ENCODE measurements at places on chromosomes 1 and 21.

- DNase-seq = no peak
Measured at GRCh38 chr1:54309631-54310366, 96.4 kb downstream of the SSBP3 start.

DNA sequence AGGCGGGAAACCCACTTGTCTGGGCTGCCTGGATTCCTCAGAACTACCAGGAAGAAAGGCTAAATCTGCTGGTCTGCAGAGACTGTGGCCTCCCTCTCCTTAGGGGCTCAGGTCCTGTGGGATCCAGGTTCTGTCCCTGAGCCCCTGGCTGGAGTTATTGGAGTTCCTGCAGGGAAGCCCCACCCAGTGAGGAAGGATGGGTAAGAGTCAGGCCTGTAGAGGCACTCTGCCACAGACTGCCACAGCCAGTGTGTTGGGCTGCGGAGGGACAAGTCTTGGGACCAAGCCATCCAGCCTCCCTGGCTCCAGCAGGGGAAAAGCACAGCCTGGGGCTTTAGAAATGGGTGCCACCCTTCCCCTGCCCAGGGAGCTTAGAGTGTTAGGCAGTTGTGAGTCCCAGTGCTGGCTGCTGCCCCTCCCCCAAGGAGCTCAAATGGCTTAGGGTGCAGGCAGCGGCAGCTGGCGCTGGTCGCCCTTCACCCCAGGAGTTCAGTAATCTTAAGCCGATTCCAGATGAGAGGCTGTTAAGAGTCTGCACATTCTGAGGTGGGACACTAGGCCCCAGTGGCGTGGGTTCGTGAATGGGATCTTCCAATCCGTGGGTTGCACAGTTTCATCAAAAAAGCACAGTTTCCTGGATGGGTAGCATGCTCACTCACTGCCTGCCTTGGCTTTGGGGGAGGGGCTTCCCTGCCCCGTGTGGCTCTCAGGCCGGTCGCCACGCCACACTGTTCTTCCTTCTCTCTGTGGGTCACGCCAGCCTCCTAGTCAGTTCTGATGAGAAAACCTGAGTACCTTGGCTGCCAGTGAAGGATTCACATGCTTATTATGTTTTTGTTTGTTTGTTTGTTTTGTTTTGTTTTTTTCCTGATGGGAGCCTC is 57.6 kb upstream of the FMO3 start:
- DNase-seq = no peak

DNA sequence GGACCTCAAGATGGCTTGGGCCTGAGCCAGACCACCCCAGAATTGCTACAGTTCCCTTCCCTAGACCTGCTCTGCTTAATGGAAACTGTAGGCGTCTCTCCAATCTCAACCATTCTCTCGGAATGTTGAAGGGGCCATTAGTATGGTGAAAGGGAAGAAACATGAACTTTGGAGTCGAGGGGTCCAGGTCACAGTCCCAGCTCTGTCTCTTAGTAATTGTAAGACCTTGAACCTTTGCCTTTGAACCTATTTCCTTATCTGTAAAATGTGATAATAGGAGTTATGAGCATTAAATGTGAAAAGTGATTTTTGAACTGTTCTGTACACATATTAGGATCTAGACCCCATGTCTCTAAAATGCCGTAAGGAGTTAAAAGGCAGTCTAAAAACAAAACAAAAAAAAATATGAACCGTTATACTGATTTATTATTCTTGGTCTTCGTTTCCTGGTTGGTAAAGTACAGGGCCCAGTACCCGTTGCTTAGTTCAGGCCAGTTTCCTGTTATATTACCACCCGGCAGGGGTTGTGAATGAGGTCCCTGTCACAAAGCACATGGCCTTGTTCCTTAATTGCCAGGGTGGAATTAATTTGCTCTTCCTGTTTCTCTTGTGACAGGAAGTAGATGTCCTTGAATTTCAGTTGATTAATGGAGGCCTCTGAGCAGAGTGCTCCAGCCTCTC is 42.3 kb downstream of the TCEANC2 start:
- DNase-seq = no peak

GRCh38 chr1:223345720-223346119 is 18.3 kb downstream of the SUSD4 start:
- no peak for DNase-seq

- DNase-seq = no peak
Measured at GRCh38 chr1:185813401-185813979, 79.3 kb downstream of the HMCN1 start.

DNA sequence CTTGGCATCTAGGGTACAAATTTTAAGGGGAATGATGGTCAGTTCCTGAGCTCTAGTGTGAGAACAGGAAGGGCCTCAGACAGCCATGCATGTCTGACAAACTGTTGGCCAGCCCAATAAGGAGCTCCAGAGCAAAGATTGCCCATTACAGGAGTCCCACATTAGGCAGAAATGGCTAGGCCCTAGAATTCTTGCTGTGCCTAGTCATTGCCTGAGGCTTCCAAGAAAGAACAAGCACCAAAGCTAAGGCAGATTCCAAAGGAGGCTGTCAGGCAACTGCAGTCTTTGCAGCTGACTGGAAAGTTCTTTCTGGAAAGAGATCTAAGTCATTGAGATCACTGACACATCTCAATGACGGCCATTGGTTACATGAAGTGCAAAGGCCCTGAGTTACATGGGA is 3.9 kb upstream of the STIL start:
- peak; percentile 89 for DNase-seq

GRCh38 chr1:25679171-25679570 is 62.6 kb downstream of the MAN1C1 start:
- DNase-seq = no peak

DNA sequence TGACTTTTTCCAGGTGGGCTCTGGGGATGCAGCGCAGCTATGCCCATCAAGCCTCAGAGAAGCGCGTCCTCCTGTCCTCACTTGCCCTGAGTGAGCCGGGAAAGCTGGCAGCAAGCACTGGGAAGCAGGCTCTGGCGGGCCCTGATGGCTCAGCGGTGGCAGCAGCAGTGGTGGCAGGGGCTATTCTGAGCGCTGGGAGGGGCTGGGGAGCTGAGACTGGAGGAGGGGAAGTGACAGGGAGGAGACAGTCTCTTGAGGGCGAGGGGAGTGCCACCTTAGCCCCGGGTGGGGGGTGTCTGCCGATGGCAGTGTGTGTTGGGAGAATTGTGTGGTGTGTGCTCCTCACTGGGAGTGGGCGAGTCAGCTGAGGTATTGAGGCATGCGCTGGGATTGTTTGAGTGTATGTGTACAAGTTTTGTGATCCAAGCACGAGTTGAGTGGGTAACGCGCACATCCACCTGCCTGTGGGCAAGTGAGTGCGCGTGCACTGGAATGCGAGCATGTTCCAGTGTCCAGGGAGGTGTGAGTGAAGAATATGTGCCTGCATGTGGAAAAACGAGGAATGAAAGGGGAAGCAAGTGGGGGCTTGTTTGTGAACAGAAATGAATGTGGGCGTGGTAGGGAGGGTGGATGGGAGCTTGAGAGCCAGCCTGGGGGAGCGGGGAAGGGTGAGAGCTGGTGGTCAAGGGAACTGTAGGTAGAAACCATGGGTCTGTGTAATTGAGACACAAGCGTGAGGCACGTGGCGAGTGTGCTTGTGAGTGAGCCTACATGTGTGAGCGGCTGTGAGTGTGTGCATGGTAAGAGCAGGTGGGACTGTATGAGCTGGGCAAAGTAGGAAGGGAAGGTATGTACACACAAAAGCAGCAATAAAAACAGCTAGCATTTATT is 2.9 kb upstream of the FOXO6 start:
- peak; percentile 81 for DNase-seq

DNA sequence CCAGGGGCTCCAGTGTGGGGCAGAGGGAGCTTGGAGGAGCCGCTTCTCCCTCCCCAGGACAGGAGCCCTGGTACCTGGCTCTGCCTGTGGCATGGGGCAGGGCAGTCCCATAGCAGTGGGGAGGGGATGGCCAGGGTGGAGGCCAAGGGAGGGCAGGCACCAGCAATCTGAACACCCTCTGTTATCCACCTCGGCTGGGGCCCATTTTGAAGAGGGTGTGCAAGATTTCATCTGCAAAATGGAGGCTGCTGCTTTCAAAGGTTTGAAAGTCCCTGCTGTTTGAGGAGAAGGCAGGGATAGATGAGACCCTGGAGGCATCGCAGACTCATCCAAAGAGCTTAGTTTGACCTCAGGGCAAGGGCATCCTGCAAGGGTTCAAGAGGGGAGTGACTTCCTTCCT is 15.2 kb upstream of the TMPRSS2 start:
- no peak for DNase-seq

- DNase-seq = no peak
Measured at GRCh38 chr1:24528744-24529143, 26.1 kb downstream of the RCAN3 start.

DNA sequence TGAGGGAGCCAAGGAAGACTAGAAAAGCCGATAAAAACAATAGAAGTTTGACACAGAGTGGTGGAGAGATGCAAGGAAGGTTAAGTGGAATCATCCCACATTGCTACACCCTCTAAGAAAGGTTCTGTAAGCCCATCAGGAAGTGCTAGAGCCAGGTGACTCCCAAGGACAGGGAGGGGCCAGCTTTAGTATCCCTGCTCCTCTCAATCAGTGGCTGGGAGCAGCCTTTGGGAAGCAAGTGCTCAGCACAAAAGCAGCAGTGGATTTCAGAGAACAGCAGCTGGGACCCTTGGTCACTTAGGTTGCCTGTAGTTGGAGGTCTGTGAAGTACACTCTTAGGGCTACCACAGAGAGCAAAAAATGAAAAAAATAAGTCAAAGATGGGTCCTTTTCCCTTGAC is 42.5 kb downstream of the NME7 start:
- no peak for DNase-seq

DNA sequence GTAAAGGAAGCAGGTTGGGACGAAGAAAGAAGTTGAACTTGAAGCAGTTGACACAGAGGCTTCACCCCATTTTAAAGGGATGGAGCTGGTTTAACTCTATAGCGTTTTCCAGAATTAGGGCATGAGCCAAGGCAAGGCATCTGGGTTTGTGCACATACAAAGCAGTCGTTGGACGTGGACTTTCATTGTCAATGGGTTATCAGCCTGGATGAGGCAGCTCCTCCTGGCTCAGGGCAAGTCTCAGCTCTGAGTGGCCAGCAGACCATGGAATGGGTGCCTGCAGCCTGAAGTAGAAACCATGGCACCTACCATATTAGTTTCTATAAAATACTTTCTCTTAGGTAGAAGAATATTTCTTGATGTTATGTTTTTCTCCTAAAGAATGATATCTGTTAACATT is 163.8 kb upstream of the KCNK2 start:
- DNase-seq = no peak

GRCh38 chr1:94327001-94327690 is 89.8 kb upstream of the ARHGAP29 start:
- no peak for DNase-seq

GRCh38 chr1:152444045-152444444 is 30.0 kb upstream of the CRNN start:
- DNase-seq = no peak

- DNase-seq = no peak
Measured at GRCh38 chr1:188444526-188444925, 1615.8 kb downstream of the PLA2G4A start.

GRCh38 chr1:33122483-33123178 is 41.7 kb downstream of the AZIN2 start:
- no peak for DNase-seq

DNA sequence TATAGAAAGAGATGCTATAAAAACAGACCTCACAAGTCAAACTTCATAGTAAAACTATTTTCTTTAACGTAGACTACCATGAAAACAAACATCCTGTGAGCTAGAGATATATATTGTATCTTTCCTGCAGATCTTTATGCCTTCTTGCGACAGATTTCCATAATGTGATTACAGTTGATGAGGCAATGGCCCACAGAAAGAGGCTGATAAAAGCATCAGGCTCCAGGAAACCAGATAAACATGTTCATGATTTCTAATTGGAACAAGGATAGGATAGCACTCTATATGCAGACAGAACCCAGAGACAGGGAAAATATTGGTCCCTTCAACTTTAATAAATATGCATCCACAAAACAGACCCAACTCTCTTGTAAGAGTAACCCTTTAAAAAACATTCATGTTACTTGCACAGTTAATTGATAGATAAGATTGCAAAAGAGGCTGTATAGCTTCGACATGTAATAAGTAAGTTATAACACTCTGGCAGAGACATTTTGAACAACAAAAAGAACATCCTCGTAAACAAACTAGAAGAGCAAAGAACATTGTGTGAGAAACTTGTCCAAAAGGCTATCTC is 329.4 kb downstream of the AGBL4 start:
- no peak for DNase-seq

- DNase-seq = peak; percentile 63
Measured at GRCh38 chr1:6358144-6358624, 35.4 kb downstream of the ACOT7 start.

DNA sequence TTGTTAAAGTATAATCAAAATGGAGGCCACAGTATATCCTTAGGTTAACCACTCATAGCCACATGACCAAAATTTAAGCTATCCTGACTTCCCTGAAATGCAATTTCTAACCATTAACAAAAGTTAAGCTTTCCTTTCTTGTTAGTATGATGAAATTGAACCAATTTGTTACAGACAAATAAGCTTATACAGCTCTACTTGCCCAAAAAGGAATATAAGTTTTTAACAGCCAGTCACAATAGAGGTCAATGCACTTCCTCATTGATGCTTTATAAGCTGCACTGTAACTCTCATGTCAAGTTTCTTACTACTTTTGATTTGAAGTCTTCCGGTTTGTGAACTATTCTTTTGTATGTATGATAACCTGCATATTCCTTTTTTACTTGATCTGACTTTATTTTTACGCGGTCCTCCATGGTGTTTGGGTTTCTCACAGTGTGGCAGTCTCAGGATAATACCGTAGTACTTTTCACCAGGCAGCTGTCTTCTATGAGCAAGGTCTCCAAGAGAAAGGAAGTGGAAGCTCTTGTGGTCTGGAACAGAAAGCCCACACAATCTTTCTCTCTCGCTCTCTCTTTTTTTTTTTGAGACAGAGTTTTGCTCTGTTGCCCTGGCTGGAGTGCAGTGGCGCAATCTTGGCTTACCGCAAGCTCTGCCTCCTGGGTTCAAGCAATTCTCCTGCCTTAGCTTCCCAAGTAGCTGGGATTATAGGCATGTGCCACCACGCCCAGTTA is 331.6 kb downstream of the SRGAP2C start:
- no peak for DNase-seq

DNA sequence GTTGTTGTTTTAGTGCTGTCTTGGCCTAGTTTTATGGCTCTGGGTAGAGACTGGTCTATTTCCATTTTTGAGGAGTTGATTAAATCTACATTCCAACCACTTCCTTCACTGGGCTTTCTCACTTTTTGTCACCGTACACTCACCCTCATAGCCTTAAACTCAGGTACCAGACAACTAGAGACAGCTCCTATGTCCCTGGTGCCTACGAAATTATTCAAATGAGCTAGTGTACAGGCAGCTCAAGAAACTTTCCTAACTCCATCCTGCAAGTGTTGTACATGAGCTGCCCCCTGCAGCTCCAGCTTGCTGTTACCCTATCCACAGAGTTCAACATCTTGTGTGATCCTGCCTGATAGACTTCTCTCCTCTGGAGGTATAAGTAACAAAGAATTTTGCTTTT is 704.8 kb upstream of the RGS18 start:
- no peak for DNase-seq

- DNase-seq = no peak
Measured at GRCh38 chr1:64171246-64171645, 32.2 kb upstream of the UBE2U start.

Data from osteoblast (primary cell).